ENCODE measurements at places on chromosomes 3 and 15. TPM values are rescaled to one million over a fixed set of nuclear protein-coding genes. Genes with fewer than 3 reads are reported as not detected.

The TRPM1 gene
- not detected for total RNA-seq

The LRRC58 gene
- 8.1 TPM for total RNA-seq

The C3orf20 gene
- 0.32 TPM for total RNA-seq

The SEMA3F gene
- total RNA-seq = 10.0 TPM

The NEK11 gene
- total RNA-seq = 2.8 TPM

The ANKUB1 gene
- not detected for total RNA-seq

The TASOR gene
- total RNA-seq = 29.0 TPM

The SMAD6 gene
- total RNA-seq = 50.2 TPM

The TMEM207 gene
- total RNA-seq = not detected

The LDHAL6B gene
- total RNA-seq = not detected

The ADCY5 gene
- 192 TPM for total RNA-seq

The CCDC33 gene
- total RNA-seq = not detected

The C2CD4B gene
- 1.7 TPM for total RNA-seq

The NME9 gene
- not detected for total RNA-seq

The NTRK3 gene
- total RNA-seq = 3.7 TPM

The SPG21 gene
- 53.6 TPM for total RNA-seq

The SLC35G2 gene
- 4.7 TPM for total RNA-seq

The DNAH12 gene
- total RNA-seq = 0.22 TPM

The FOXL2 gene
- total RNA-seq = 0.11 TPM

The CCNB2 gene
- 0.40 TPM for total RNA-seq

The GPR87 gene
- not detected for total RNA-seq

The CCDC9B gene
- 178 TPM for total RNA-seq

The SLC6A11 gene
- not detected for total RNA-seq

The PLA2G4D gene
- not detected for total RNA-seq

The CADM2 gene
- total RNA-seq = 0.65 TPM

The KLHL40 gene
- total RNA-seq = 0.57 TPM

The BSN gene
- 1.00 TPM for total RNA-seq

The GRAMD2A gene
- total RNA-seq = not detected

The RASGRP1 gene
- total RNA-seq = 2.2 TPM

The OXTR gene
- total RNA-seq = 0.30 TPM

The STAC gene
- 0.51 TPM for total RNA-seq

The LRRC31 gene
- total RNA-seq = not detected

The GRK7 gene
- total RNA-seq = 0.08 TPM

The LSAMP gene
- 0.48 TPM for total RNA-seq

The BAHD1 gene
- 17.7 TPM for total RNA-seq

The AQP9 gene
- total RNA-seq = 2.9 TPM

The LRCH3 gene
- total RNA-seq = 27.6 TPM

The IGF2BP2 gene
- 18.5 TPM for total RNA-seq

The TM4SF18 gene
- 4.1 TPM for total RNA-seq

The ACP3 gene
- 0.78 TPM for total RNA-seq

The DOCK3 gene
- total RNA-seq = 6.1 TPM

The SAXO2 gene
- total RNA-seq = 3.3 TPM

The SNX22 gene
- 1.5 TPM for total RNA-seq

The CCR9 gene
- not detected for total RNA-seq

The AADACL2 gene
- total RNA-seq = not detected

The VPS18 gene
- 16.0 TPM for total RNA-seq

The ZBBX gene
- total RNA-seq = 0.78 TPM

The DNASE1L3 gene
- 0.67 TPM for total RNA-seq

The CMTM6 gene
- 15.4 TPM for total RNA-seq

The ACTC1 gene
- 11,631 TPM for total RNA-seq

The PLSCR1 gene
- 43.5 TPM for total RNA-seq

The GP9 gene
- total RNA-seq = 0.27 TPM

Data from cardiac septum (tissue), 1 donor.